ENCODE measurements at places on chromosomes 5 and 9.
A peak's percentile ranks its signal among the peaks of the same experiment; 100 is the strongest.

- DNase-seq: no peak
Observed at GRCh38 chr9:34550681-34551270, 28.0 kb upstream of the ENHO start.

- no peak for DNase-seq
Observed at GRCh38 chr5:176391999-176392398, 3.4 kb downstream of the HIGD2A start.

DNA sequence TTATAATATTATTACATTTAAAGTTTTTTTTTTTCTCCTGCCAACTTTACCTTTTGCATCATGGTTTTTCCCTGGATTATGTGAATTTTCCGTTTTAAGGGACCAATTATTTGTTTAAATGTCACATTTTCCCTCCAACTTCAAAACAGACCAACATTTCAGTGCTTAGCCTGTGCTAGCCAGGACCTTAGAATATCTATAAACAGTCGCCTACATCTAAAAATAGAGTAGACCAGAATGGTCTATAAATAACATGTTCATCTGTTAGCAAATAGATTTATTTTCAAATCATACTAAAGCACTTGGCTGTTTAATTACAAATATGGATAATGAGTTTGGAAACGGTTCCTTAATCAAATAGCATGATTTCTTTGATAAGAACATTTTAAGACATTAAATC is 192.0 kb downstream of the FBN2 start:
- no peak for DNase-seq

DNA sequence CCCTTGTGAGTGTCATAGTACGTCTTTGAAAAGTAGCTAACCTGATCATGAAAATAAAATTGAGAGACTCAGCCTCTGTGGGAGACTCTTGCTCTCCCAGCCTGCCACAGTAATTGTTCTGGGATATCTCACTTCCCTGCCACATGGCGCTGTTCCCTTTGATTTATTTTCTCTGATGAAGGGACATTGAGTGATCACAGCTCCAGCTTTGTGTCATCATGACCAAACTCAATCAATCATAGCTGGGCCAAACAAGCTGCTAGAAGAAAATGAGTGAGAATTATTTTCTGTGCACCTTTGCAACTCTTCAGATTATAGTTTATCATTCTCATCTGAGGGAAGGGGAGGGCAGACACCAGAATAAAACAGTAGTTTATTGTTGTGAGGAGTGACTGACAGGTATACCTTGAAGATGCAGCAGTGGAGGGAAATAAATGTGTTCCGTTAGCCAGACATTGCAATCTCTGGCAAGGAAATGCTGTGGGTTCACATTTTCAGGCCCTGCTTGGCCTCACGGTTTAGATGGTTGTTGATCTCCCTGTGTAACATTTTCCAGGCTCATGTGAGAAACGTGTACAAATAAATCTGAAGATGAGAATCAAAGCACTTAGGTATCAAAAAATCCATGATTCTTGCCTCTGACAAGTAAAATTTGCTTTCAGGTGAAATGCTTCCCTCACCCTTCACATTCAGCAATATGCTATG is 174.7 kb upstream of the FBXL17 start:
- DNase-seq: no peak

- DNase-seq: no peak
Observed at GRCh38 chr5:59486508-59486907, 407.0 kb downstream of the PDE4D start.

- DNase-seq: no peak
Observed at GRCh38 chr5:95946451-95946850, 15.2 kb downstream of the ELL2 start.

- no peak for DNase-seq
Observed at GRCh38 chr9:102521097-102521755, 473.9 kb upstream of the CYLC2 start.

GRCh38 chr9:90502134-90502533 is 140.5 kb downstream of the DIRAS2 start:
- DNase-seq: no peak

- no peak for DNase-seq
Observed at GRCh38 chr5:114390431-114390830, 28.6 kb downstream of the KCNN2 start.

DNA sequence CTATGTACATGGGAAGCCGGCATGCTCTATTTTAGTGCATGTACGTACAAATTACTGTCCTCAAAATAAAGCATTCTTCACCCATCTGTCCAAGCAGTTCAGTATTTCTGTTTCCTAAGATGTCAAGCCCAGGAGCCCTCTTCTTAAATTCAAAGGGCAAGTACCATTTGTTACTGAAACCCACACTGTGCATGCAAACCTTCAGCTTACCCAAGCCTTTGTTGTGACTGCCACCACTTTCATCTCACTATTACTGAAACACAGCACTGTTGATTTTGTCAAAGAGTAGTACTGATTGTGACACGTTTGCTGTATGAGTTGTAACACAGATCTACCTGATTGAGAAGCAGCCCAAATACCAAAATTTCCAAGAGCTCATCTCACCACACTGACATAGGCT is 390.4 kb upstream of the IZUMO3 start:
- DNase-seq: no peak

DNA sequence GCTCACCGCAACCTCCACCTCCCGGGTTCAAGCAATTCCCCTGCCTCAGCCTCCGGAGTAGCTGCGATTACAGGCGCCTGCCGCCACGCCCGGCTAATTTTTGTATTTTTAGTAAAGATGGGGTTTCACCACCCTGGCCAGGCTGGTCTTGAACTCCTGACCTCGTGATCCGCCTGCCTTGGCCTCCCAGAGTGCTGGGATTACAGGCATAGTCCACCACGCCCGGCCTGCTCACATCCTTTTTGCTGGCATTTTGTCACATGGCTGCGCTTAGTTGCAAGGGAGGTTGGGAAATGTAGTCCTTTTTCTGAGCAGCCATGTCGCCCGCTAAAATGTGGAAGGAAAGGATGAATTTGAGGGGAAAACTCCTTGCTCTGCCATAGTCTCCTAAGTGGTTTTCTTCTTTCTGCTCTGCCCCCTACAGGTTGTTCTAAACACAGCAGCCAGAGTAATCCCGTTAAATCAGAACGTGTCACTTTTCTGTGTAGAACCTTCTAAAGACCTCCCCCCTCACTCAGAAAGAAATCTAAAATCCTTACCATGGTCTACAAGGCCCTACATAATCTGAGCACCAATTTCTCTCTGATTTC is 57.8 kb upstream of the HSPA9 start:
- peak; percentile 83 for DNase-seq

DNA sequence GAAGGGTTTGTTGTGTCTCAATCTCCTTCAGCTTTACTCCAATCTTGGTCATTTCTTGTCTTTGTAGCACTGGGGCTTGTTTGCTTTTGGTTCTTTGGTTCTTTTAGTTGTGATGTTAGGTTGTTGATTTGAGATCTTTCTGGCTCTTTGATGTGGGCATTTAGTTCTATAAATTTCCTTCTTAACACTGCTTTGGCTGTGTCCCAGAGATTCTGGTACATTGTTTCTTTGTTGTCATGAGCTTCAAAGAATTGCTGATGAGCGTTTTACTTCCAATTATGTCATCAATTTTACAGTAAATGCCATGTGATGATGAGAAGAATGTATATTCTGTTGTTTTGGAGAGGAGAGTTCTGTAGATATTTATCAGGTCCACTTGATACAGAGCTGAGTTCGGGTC is 353.3 kb downstream of the MAN2A1 start:
- no peak for DNase-seq

GRCh38 chr5:176611435-176611834 is 1.5 kb upstream of the GPRIN1 start:
- peak; percentile 33 for DNase-seq

DNA sequence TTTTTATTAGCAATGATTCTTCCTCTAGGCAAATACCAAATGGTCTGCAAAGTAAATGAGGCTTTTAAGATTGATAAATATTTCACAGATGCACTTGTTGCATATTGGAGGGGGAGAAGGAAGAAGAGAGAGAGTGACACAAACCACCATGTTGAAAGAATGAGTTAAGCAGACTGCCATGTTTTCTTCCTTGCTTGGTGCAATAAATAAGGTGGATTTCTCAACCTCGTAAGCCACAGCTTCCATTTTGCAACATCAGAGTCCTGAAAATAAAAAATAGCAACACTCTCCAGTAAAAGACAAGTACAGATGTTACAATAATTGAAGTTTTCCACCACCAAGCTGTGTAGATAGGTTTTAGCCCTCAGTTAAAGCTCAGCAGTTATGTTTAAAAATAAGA is 202.9 kb downstream of the SGCD start:
- no peak for DNase-seq

DNA sequence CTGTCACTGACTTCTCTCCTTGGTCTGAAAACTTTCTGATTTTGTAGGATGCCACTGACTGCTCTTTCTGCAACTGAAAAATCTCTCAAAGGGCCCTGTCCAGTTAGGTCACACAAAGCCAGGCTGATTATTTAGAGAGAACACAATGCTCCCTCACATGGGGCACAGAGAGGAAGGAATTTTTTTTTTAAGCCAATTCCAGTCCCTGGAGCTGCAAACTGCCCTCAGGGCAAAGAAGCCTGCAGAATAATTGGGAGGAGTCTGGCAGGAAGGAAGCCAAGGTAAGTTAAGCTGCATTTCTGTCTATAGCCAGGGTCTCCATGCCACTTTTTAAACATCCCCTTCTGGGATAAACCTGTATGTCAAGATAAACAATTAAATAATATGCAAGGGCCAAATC is 305.5 kb downstream of the ZSWIM6 start:
- peak; percentile 88 for DNase-seq

DNA sequence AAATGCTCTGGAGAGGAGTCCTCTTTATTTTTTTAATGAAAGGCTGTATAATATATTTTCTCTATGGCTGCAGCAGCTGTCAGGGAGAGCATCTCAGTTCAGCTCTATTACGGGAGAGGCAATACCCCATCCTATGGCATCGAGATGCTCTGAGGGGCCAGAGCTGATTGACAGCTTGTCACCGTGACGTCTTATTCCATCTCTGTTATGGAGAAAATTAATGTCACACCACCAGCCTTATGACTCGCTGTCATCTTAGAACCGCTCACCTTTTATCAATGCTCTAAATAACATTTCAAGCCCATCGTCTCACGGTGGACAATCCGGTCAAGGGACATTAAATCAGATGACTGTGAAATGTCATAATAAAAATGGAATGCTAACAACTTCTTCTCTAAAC is 273.5 kb downstream of the SLF1 start:
- DNase-seq: no peak

DNA sequence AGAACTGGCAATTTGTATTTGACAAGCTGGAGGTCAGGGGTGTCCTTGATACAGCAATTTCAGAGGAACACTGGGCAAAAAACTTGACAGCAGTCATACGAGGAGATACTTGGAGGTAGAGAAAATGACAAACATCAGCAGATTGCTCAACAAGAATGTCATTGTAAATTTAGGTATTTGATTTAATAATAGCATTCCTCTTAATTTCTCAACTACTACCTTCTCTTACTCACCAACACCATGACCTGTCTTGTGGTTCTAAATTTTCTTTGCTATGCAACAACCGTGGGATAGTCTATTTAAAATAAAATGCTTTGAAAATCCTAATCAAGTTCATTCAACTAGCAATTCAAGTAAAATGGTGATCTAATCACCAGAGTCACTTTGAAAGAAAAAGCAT is 128.4 kb downstream of the DNAH5 start:
- no peak for DNase-seq

GRCh38 chr9:126613651-126614050 is at the start of gene LMX1B:
TSS of gene LMX1B (plus strand) at chr9:126613928. CDS start at chr9:126614450, 522 bp downstream.
- no peak for DNase-seq

DNA sequence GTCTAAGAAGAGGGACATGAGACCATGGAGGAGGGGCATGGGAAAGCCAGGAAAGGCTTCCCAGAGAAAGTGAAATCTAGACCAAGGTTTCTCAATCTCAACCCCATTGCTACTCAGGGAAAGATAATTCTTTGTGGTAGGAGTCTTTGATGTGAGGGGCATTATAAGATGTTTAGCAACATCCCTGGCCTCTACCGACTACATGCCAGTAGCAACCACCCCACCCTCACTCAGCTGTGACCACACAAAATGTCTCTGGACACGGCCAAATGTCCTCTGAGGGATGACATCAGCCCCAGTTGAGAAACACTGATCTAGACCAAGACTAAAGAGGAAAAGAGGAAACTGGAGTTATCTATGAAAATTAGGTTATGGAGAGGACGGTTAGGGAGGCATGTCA is 298.5 kb upstream of the KIF2A start:
- DNase-seq: no peak

DNA sequence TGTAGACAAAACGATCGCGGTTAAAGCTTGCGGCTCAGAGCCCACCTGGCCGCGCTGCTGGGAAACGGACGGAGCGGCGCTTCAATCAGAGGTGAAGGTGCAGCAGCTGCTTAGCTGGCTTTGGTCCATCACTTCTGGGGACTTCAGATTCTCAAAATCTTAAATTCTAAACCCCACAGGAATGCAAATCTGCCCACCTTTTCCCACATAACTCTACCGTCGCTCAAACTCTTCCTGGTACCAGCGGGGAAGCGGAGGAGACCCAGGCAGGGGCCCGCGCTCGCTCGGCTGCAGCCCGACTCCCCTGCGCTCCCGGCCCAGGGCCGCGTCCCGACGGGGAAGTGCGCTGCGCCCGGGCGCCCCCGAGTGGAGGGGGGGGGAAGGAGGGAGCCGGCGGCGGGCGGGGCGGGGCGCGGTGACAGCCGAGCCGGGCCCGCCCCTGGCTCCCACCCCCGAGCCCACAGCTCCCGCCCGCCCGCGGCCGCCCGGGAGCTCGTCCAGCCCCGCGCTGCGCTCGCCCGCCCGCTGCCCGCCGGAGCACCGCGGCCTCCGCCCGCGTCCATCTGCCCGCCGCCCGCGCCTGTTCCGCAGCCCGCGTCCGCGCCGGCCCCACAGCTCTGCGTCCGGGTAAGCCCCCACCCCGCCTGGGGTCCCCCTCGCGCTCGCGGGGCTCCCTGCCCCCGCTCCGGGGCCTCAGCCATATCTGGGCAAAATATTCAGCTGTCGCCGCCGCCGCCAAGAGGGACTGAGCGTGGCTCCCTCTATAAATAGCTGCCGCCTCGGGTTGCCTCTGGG is at the start of gene TMOD1:
TSS of gene TMOD1 (plus strand) at position 490 of the 795 bp plus-strand sequence. CDS start 22,523 bp downstream, outside the sequence.
- peak; percentile 81 for DNase-seq

DNA sequence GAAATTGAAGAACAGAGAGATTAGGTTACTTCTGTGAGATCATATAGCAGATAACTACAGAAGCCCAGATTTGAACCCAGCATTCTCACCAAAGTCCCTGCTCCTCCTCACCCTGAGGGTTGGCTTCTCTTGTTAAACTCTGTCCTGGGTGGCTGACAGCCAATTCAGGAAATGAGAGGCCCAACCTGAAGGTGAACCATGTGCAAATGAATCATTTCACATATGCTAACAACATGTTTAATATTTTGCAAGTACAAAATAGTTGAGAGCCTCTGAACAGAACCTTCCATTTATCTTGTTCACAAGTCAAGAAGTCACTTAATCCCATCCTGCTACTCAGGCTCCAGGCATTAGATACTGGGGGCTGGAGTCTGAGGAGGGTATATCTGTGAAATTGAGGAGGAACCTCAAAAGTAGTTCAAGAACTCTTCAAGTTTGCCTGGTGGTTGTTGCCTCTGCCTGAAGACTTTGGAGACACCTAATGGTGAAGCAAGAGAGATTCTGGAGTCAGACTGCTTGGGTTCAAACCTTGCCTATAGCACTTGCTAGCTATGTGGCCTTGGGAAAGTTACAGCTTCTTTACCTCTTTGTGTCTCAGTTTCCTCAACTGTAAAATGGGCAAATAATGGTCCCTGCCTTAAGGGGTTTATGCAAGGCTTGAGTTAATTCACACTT is 564.0 kb downstream of the PSAT1 start:
- DNase-seq: no peak

GRCh38 chr9:27939186-27939585 is 365.9 kb upstream of the C9orf72 start:
- DNase-seq: no peak
